Activated CD8-positive, alpha-beta memory T cell treated with anti-CD3 and anti-CD28 coated beads for 1 hour (primary cell): ENCODE measurements at places on chromosomes 3 and 15.

- DNase-seq = no peak
Observed at GRCh38 chr3:177257625-177258024, 60.3 kb upstream of the TBL1XR1 start.

DNA sequence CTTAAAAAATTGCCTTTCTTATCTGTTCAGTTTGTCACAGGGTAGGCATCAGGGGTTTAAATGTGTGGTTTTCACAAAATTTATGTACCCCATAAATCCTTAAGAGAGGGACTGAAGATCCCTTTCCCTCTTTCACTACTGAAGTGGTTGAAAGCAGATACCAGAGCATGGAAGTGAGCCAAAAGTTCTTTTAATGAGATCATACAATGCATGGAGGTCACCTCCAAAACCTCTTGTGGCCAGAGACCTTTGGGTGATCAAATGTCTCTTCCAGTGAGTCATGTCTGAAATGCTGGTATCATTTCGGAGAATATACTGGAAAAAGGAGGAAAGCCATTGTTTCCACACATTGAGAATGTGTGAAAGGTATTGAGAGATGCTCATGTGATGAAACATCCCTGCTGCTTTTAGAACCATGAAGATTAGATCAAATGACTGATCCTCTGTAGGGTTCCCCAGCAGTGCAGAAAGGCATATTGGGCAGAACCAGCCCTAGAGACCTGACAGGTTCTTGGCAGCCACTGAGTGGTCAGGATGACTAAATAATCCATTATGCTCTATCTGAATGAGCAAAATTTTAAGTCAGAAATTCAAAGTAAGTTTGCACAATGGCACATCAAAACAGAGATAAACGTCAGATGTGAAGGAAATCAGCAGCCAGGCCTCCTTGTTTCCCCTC lies 165.8 kb upstream of the SLC2A2 start:
- DNase-seq = no peak

- DNase-seq = no peak
Observed at GRCh38 chr15:40106203-40107161, 2.2 kb downstream of the BMF start.

GRCh38 chr15:90261811-90262210 lies 3.7 kb upstream of the NGRN start:
- DNase-seq = no peak

- no peak for DNase-seq
Observed at GRCh38 chr3:150150633-150151032, 179.9 kb upstream of the PFN2 start.

DNA sequence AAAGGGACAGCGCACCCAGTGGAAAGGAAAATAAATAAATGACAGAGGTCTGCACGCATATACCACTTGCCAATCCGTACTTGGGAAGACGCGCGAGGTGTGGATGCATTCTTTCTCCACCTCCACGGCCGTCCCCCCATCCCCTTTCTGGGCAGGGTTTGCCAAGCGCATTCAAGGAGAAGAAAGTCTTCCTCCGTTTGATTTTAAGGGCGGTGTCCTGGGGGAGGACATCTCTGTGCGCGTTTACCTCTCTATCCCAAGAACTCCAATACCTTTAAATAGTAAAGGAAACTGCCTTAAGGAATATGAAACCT lies 576 bp upstream of the MB21D2 start:
- no peak for DNase-seq

DNA sequence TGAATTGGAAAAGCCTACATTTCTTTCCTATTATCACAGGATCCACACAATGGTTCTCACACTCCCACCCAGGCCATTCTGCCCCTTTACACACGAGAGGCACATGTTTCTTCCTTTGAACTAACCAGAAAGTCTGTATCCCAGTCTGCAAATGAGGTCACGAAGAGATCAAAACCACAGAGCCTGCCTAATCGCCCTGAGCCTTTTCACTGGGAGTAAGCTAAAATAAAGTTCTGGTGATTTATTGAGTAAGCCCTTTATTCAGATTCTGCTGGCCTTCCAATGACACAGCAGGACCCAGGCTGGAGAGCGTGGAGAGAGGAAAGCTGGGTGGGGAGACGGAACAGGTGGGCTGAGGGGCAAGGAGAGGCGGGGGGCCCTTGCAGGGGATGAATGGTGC lies 78.7 kb downstream of the ATP1B3 start:
- DNase-seq = no peak

- no peak for DNase-seq
Observed at GRCh38 chr3:27545061-27545460, 60.9 kb upstream of the SLC4A7 start.

- DNase-seq = no peak
Observed at GRCh38 chr3:69143612-69144011, 21.2 kb upstream of the LMOD3 start.

- no peak for DNase-seq
Observed at GRCh38 chr3:167450675-167451074, 23.2 kb downstream of the SERPINI2 start.

- no peak for DNase-seq
Observed at GRCh38 chr3:133505813-133506212, 67.7 kb upstream of the CDV3 start.

GRCh38 chr15:71194286-71194685 lies 79.0 kb downstream of the THSD4 start:
- DNase-seq = no peak

DNA sequence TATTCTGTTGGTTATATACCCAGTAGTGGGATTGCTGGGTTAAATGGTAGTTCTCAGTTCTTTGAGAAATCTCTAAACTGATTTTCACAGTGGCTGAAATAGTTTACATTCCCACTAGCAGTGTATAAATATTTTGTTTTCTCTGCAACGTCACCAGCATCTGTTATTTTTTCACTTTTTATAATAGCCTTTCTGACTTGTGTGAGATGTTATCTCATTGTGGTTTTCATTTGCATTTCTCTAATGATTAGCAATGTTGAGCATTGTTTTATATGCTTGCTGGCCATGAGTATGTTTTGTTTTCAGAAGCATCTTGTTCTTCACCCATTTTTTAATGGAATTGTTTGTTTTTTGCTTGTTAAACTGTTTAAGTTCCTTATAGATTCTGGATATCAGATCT lies 612.7 kb upstream of the SGO1 start:
- no peak for DNase-seq

GRCh38 chr3:170137986-170138385 lies 43.5 kb downstream of the PHC3 start:
- no peak for DNase-seq

DNA sequence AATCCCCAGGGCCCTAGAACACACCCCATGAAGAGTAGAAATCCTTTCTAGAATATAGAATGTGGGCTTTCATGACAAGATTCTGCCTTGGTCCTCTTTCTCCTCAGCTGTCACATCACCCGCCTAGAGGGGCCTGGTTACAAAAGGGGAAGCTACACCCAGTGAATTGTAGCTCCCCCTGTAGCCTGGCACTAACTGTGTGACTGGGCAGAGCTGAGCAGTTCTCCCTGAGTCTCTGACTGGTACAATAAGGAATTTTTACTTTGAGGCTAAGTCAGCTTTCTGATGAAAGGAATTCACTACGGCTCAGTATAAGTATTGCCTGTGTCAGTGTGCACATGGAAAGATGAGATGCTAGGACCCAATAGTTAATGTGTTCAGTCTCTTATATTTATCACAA lies 28.7 kb upstream of the ZNF148 start:
- no peak for DNase-seq

GRCh38 chr3:55947406-55947805 lies 460.3 kb upstream of the WNT5A start:
- no peak for DNase-seq

DNA sequence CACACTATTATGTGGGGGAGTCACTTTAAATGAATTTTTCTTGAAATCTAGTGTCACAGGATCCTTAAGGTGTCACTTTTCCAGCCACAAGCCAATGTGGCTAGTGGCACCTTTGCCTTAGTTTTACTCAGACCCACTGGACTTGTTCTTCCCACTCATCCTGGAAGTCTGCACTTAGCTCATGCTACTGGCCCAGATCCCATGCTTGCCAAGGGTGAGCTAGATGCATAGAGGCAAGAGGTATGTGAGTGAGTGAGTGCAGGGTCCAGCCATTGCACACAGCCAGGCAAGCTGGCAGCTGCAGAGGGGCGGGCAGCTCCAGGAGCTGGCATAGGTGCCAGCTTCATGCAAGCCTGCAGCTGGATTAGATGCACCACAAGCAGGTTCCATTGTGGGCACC lies 81.0 kb downstream of the CGGBP1 start:
- DNase-seq = no peak

- DNase-seq = no peak
Observed at GRCh38 chr3:52134761-52135160, 19.5 kb downstream of the POC1A start.

GRCh38 chr3:126907557-126907956 lies 75.4 kb upstream of the PLXNA1 start:
- no peak for DNase-seq

DNA sequence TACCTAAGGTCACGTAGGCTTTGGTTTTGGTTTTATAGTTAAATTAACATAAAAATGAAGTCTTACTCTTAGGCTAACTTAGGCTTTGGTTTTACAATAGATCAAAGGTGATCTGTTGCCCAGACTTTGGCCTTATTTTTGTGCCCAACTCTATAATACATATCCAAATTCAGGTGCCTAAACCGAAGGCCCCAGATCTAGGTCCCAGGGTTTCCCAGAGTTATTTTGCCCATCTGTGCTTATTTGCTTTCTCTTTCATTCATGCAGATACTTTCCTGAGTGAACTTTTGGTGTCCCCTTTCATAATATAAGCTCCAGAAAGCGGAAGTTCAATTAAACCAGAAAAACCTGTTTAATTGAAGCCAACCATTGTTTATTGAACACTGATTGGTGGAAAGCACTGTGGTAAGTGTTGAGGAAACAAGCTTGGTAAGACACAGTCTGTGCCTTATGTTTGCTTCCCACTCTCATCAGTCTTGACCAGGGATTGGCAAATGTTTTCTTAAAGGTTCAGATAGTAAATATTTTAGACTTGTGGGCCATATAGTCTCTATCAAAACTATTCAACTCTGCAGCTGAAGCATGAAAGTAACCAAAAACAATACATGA lies 209.7 kb downstream of the WDR72 start:
- no peak for DNase-seq

DNA sequence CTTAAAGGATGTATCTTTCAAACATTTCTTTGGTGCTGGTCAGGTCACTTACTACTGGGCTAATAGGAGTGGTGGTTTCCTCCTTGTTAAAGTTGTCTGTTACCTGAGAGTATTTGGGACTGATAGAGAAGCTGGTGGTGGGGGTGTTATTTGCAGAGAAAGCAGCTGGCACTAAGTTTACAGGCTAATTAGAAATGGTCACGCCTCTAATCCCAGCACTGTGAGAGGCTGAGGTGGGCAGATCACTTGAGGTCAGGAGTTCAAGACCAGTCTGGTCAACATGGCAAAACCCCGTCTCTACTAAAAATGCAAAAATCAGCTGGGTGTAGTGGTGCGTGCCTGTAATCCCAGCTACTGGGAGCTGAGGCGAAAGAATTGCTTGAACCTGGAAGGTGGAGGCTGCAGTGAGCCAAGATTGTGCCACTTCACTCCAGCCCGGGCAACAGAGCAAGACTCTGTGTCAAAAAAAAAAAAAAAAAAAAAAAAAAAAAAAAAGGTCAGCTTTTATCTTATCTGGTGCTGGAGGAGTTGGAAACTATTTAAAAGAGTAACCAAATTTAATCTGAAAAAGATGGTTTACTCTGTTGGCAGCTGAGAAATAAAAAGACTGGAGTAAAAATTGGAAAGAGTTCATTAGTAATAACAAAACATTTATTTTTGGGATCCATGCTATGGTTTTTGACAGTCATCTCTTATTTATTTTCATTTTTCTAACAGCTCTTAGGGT lies 332.6 kb downstream of the PTPRG start:
- DNase-seq = no peak

- DNase-seq = no peak
Observed at GRCh38 chr3:177527182-177527581, 329.9 kb upstream of the TBL1XR1 start.

DNA sequence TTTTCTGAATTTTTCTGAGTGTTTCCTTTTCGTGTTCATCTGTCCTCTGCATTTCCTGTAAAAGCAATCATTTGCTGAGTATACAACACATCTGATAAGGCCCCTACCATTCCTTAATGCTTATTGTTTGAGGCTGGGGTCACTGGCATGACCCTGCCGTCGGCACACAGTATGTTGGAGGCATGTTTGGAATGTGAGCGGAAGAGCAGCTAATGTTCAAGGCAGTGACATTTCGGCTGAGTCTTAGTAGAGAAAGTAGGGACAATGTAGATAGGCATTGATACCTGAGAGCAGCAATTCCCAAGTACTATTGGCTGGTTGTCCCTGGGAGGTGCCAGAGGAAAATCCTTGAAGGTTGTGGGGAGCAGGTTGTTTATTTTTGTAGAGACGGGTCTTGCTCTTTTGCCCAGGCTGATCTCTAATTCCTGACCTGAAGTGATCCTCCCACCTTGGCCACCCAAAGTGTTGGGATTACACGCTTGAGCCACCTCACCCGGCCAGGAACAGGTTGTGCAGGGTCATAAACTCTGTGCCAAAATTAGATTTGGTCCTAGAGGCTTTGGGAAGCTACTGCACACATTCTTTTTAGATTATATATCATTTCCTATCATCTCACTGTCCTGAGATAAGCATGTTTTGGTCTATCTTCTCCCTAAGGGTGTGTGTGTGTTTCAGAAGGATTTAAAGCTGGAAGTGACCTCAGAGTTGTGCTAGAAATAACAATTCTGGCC lies 13.5 kb downstream of the PTPN23 start:
- no peak for DNase-seq

GRCh38 chr3:148648685-148649352 lies 48.9 kb upstream of the AGTR1 start:
- DNase-seq = no peak

DNA sequence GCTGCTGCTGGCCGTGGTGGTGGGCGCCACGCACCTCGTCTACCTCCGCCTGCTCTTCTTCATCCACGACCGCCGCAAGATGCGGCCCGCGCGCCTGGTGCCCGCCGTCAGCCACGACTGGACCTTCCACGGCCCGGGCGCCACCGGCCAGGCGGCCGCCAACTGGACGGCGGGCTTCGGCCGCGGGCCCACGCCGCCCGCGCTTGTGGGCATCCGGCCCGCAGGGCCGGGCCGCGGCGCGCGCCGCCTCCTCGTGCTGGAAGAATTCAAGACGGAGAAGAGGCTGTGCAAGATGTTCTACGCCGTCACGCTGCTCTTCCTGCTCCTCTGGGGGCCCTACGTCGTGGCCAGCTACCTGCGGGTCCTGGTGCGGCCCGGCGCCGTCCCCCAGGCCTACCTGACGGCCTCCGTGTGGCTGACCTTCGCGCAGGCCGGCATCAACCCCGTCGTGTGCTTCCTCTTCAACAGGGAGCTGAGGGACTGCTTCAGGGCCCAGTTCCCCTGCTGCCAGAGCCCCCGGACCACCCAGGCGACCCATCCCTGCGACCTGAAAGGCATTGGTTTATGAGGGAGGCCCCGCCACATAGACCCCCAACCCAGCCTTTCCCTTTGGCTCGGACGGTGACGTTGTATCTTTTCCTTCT lies 1.1 kb downstream of the GPR27 start:
- no peak for DNase-seq

GRCh38 chr3:37824954-37825328 lies 36.7 kb upstream of the CTDSPL start:
- no peak for DNase-seq

DNA sequence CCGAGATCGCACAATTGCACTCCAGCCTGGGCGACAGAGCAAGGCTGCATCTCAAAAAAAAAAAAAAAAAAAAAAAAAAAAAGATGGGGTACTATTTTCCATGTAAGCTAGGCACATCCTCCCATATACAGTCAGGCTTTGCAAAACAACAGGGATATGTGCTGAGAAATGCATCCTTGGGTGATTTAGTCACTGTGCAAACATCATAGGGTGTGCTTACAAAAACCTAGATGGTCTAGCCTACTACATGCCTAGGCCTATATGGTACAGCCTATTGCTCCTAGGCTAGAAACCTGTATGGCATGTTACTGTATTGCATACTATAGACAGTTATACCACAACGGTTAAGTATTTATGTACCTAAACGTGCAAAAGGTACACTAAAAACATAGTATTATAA lies 75.0 kb downstream of the TTBK2 start:
- no peak for DNase-seq
